Osteoblast (primary cell): ENCODE measurements at places on chromosomes 13 and 19. TPM values are rescaled to one million over a fixed set of nuclear protein-coding genes. Genes with fewer than 3 reads are reported as not detected.

The LRRC8E gene
- total RNA-seq: 10.5 and 17.4 TPM in 2 replicates

The ZNF132 gene
- 8.8 and 10.1 TPM in 2 replicates for total RNA-seq

The RNF17 gene
- total RNA-seq: under 0.01 TPM in 1 of 2 replicates, not detected in the other

The ZNF416 gene
- 4.3 and 6.2 TPM in 2 replicates for total RNA-seq

The PRR12 gene
- total RNA-seq: 2.2 and 2.9 TPM in 2 replicates

The SUPT5H gene
- 71.9 and 91.2 TPM in 2 replicates for total RNA-seq

The FOXO1 gene
- 7.4 and 7.6 TPM in 2 replicates for total RNA-seq

- H3K4me1 ChIP-seq: no peaks in the 10 kb centered on the region
- no peak for DNase-seq
- H3K4me3 ChIP-seq: no peak overlapping the region
- H3K36me3 ChIP-seq: no peaks in the 10 kb centered on the region
- no peak overlapping the region for H3K27ac ChIP-seq
These were observed 27.6 kb downstream of the SLC6A16 start for GRCh38 chr19:49297403-49297802.

DNA sequence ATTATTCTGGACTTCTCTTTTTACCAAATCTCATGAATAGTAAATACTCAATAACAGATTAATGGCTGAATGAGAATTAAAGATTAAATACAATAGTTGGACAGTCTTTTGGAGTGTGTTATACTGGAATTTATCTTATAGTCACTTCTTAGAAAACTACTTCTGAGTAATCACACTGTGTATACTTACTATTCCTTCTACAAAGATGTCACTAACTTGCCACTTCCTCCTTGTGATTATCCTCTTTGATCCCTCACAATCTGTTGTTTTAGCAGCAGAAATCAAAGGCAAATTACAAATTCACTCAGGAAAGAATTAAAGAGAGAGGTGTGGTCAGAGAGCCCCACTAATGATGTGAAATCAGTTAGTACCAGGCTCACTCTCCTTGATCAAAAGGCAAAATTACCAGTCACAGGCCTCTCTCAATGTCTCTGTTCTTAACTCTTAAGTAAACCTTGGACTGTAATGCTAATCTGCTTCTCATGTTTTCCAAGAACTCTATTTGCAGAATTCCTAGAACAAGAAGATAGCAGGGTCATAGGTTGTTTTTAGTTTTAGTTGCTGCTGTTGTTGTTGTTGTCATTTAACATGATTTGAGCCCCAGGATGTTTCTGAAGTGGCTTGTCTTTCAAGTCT is 37.3 kb upstream of the FNDC3A start:
- H3K27me3 ChIP-seq: no peaks in the 10 kb centered on the region
- H3K27ac ChIP-seq: no peak overlapping the region
- H3K4me1 ChIP-seq: no peaks in the 10 kb centered on the region
- no peak overlapping the region for H3K4me3 ChIP-seq

GRCh38 chr19:8329996-8330395 is 8.7 kb downstream of the RPS28 start:
- no peaks in the 10 kb centered on the region for H3K4me1 ChIP-seq
- no peak overlapping the region for H3K4me3 ChIP-seq
- no peaks in the 10 kb centered on the region for H3K36me3 ChIP-seq
- H3K27ac ChIP-seq: no peak overlapping the region
- peaks cover 18% of the 10 kb centered on the region for H3K27me3 ChIP-seq

DNA sequence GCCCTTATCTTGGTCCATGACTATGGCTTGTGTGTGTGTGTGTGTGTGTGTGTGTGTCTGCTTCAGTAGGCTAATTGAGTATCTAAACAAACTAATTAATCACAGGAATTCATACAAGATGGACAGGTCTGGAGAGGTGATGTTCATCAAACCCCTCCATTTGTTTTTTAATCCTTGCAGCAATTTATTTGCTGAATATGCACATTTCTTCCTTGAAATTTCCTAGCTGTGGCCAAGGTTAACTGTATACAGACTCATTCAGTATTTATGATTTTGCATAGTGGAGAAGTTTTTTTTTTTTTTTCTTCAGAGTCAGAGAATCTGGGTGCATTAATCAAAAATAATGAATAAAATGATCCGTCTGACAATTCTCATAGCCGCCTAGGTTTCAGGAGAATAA is 74.7 kb upstream of the TSHZ3 start:
- no peak for DNase-seq
- H3K4me1 ChIP-seq: no peaks in the 10 kb centered on the region
- H3K36me3 ChIP-seq: no peaks in the 10 kb centered on the region
- H3K4me3 ChIP-seq: no peak overlapping the region

- H3K4me1 ChIP-seq: peaks cover 32% of the 10 kb centered on the region
- H3K27me3 ChIP-seq: no peaks in the 10 kb centered on the region
- no peaks in the 10 kb centered on the region for H3K36me3 ChIP-seq
- H3K4me3 ChIP-seq: no peak overlapping the region
- H3K27ac ChIP-seq: peak overlapping the region; percentile 77
These were observed 59.7 kb upstream of the TNFRSF19 start for GRCh38 chr13:23510544-23510916.

GRCh38 chr13:109938255-109938936 is 152.0 kb upstream of the IRS2 start:
- no peaks in the 10 kb centered on the region for H3K4me1 ChIP-seq
- H3K36me3 ChIP-seq: no peaks in the 10 kb centered on the region
- DNase-seq: no peak
- H3K27ac ChIP-seq: no peak overlapping the region

DNA sequence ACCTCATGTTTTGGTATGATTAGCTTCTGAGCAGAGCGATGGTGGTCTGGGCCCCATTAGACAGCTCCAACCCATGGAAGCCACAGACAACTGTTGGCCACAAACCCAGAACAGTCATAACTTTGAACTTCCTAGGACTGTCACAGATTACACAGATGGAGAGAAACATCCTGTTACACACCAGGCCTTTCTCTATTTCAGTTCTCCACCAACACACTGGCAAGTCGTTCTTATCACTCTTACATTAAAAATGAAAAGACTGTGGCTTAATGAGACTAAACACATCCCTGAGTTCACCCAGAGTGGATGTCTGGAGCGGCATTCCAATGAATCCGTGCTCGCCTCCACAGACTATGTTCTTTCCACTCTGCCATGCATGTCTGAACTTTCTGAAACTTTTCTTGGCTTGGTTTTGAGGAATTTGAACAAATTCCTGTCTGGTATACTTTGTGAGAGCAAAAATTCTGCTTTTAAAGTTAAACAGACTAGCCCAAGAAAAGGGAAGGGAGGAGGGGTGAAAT is 109.1 kb downstream of the NALCN start:
- no peaks in the 10 kb centered on the region for H3K27me3 ChIP-seq
- H3K27ac ChIP-seq: peak overlapping the region; percentile 81
- DNase-seq: peak; percentile 88
- no peak overlapping the region for H3K4me3 ChIP-seq
- H3K4me1 ChIP-seq: peaks cover 42% of the 10 kb centered on the region

- no peak for DNase-seq
- no peaks in the 10 kb centered on the region for H3K27me3 ChIP-seq
- H3K36me3 ChIP-seq: no peaks in the 10 kb centered on the region
- H3K4me3 ChIP-seq: no peak overlapping the region
- no peaks in the 10 kb centered on the region for H3K4me1 ChIP-seq
These were observed 629.7 kb downstream of the DACH1 start for GRCh38 chr13:71237332-71237731.

DNA sequence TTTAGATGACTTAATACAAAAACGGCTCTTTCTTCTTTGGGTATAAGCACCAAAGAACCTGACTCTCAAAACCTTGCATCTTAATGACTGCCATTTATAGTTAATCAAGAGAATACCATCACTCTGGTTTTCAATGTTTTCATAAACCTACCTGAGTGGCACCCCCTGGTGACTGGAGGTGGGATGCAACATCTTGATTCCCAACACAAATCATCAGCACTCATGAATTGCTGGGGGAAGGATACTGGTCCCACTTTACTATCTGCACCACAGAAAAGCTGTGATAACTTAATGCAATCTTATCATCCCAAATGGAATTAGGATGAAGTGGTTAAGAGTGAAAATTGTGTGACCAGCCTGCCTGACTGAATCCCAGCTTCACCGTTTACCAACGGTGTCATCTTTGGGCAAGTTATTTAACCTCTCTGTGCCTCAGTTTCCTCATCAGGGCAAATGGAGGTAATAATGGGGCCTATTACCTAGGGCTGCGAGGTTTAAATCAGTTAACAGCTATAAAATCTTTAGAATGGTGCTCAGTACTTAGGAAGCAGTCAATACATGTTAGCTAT is 366.4 kb downstream of the KLF12 start:
- H3K4me3 ChIP-seq: no peak overlapping the region
- no peak overlapping the region for H3K27ac ChIP-seq
- H3K36me3 ChIP-seq: peaks cover 11% of the 10 kb centered on the region
- peaks cover 5% of the 10 kb centered on the region for H3K4me1 ChIP-seq

- no peaks in the 10 kb centered on the region for H3K4me1 ChIP-seq
- H3K27me3 ChIP-seq: no peaks in the 10 kb centered on the region
- no peak overlapping the region for H3K4me3 ChIP-seq
- no peak for DNase-seq
- H3K36me3 ChIP-seq: peaks cover 42% of the 10 kb centered on the region
- no peak overlapping the region for H3K27ac ChIP-seq
These were observed 18.0 kb downstream of the ZNF91 start for GRCh38 chr19:23377276-23377675.

DNA sequence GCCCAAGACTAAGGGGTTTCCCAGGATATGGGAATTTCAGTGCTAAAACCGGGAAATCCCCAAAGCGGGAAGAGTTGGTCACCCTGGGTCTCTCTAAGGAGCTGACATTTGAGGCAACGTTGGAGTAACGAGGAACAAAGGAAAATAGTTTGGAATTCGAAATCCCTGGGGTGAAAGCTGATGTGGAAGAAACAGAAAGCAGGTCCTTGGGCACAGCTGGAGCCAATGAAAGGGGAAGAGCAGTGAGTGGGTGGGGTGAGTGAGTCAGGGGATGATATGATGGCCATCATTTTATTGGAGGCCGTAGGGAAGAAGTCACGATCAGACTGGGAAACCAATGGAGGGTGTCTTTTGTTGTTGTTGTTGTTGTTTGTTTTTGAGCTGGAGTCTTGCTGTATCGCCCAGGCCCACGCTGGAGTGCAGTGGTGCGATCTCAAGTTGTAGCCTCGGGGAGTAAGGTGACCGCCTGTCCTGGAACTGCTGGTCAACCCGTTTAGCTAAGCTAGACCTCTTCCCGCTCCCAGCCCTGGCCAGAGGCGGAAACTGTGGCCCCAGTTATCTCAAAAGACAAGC is 3.4 kb upstream of the RFX2 start:
- peaks cover 16% of the 10 kb centered on the region for H3K4me1 ChIP-seq
- H3K4me3 ChIP-seq: peak overlapping the region; percentile 25
- no peaks in the 10 kb centered on the region for H3K36me3 ChIP-seq

GRCh38 chr19:5057860-5058259 is 88.9 kb downstream of the KDM4B start:
- no peak overlapping the region for H3K4me3 ChIP-seq
- no peak overlapping the region for H3K27ac ChIP-seq
- H3K36me3 ChIP-seq: no peaks in the 10 kb centered on the region
- no peaks in the 10 kb centered on the region for H3K27me3 ChIP-seq

- peak overlapping the region; percentile 87 for H3K27ac ChIP-seq
- DNase-seq: peak; percentile 88
- peak overlapping the region; percentile 100 for H3K4me3 ChIP-seq
- H3K4me1 ChIP-seq: peaks cover 20% of the 10 kb centered on the region
These were observed 1.8 kb downstream of the GADD45B start for GRCh38 chr19:2477732-2478191.

DNA sequence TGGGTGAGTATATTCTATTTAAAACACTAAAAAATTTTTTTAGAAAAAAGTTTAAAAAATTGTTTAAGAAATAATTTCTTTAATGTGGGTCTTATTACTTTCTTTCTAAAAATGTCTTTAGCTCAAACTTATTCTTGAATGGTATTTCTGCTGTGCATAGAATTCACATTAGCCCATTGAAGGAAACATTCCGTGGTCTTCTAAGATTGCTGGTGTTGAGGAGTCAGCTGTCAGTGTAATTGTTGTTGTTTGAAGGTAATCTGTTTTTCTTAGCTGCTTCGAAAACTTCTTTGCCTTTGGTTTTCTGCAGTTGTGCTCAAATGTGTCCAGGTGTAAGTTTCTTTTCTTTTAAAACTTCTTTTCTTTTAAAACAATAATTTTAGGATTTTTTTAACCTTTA is 85.4 kb upstream of the KLF12 start:
- H3K27me3 ChIP-seq: no peaks in the 10 kb centered on the region
- DNase-seq: no peak
- peaks cover 13% of the 10 kb centered on the region for H3K4me1 ChIP-seq
- H3K27ac ChIP-seq: no peak overlapping the region
- H3K4me3 ChIP-seq: no peak overlapping the region

- DNase-seq: peak; percentile 58
- H3K36me3 ChIP-seq: peaks cover 32% of the 10 kb centered on the region
These were observed 3.1 kb downstream of the DDA1 start for GRCh38 chr19:17312189-17313113.

DNA sequence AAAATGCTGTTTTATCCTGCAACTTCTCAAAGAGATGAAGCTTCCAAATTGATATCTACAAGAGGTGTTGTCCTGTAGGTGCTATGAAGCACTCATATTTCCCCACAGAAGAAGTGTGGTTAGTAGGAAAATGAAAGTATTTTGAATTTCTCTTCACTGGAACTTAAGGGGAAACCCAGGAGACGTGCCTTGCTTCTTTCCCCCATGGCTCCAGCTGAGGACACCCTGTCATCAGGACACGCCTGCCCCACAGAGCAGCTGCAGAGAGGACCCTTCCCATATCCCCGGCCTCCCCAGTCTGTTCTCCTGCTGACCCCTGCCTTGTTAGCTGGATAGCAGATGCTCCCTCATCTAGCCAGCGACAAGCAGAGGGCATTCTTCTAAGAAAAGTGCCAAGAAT is 371.3 kb downstream of the COG6 start:
- peaks cover 28% of the 10 kb centered on the region for H3K4me1 ChIP-seq
- H3K36me3 ChIP-seq: no peaks in the 10 kb centered on the region
- no peak for DNase-seq
- no peak overlapping the region for H3K27ac ChIP-seq
- no peak overlapping the region for H3K4me3 ChIP-seq
- H3K27me3 ChIP-seq: no peaks in the 10 kb centered on the region

GRCh38 chr13:112055036-112055914 is 11.7 kb upstream of the SOX1 start:
- no peaks in the 10 kb centered on the region for H3K4me1 ChIP-seq
- peak; percentile 72 for DNase-seq
- no peak overlapping the region for H3K27ac ChIP-seq
- peaks cover 68% of the 10 kb centered on the region for H3K27me3 ChIP-seq

- no peaks in the 10 kb centered on the region for H3K4me1 ChIP-seq
- no peak overlapping the region for H3K27ac ChIP-seq
- H3K4me3 ChIP-seq: no peak overlapping the region
- no peaks in the 10 kb centered on the region for H3K36me3 ChIP-seq
- DNase-seq: no peak
- no peaks in the 10 kb centered on the region for H3K27me3 ChIP-seq
These were observed 182.5 kb downstream of the POU4F1 start for GRCh38 chr13:78420814-78421213.
